ENCODE measurements at places on chromosomes 4 and X. TPM values are rescaled to one million over a fixed set of nuclear protein-coding genes. Genes with fewer than 3 reads are reported as not detected.

Gene RTL3
- not detected for total RNA-seq

Gene DDX53
- not detected for total RNA-seq

DNA sequence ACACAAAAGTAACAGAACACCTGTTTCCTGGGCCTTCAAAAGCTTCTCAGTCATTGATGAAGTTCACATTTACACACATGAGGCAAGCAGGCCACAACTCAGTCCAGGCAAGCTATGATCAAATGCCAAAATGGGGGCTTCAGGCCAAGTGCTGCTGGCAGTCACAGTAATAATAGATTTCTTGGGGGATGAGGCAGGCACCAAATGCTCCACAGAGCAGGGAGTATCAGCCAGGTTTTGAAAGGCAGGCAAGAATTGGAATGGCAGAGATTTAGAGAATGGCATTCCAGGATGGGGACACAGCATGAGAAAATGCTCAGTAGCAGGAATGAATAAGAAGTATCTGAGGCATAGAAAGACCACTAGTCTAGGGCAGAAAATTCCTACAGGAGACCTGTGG, 52.8 kb downstream of the GRIA3 start:
- no peak overlapping the region for H3K27ac ChIP-seq
- no peak for DNase-seq
- H3K4me1 ChIP-seq = no peaks in the 10 kb centered on the region

DNA sequence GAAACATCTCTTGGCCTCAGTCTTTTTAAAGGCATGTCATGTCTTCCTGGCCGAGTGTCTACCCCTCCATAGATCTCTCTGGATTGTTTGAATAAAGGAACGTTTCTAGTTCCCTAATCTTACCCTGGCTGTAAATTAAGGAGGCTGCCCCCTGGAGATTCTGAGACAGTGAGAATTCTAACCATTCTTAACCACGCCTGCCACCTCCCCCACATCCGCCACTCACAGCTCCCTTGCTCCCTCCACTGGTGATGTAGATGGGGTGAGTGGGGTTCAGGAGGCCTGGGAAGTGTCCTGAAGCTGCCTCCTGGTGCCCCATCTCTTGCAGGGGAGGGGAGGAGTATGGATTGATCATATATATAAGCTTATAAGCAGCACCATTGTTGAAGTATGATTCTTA, 48.0 kb upstream of the TRIM2 start:
- peak overlapping the region; percentile 34 for H3K4me3 ChIP-seq
- H3K27me3 ChIP-seq = peaks cover 13% of the 10 kb centered on the region
- H3K27ac ChIP-seq = peak overlapping the region; percentile 42

DNA sequence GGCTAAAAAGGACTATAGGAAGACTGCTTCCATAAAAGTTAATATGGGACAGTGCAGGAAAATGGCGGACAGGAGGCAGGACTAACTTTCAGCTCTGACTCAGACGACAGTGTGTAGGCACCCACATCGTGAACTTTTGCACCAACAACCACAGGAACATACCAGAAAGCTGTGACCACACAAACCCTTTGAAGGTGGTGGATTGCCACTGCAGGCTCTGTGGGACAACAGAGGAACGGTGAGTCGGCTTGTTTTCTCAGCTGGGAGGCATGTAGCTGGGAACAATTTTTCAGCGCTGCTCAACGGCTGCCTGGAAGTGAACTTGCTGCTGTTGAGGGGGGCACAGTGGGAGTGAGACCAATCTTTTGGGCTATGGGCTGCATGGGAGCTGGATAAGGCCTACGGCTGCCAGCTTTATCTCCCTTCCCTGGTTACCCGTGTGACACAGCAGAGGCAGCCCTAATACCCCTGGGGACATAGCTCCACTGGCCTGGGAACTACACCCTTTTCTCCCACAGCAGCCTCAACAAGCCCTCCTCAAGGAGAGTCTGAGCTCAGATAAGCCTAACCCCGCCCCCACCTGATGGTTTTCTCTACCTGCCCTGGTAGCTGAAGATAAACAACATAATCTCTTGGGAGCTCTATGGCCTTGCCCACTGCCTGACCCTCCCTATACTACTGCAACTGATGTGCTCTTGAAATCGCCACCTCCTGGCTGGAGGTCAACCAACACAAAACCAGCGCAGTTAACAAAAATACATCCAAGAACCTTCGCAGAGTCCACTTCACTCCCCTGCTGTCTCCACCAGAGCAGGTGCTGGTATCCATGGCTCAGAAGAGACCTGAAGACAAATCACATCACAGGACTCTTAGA, 1537.0 kb downstream of the C4orf33 start:
- no peak overlapping the region for H3K4me3 ChIP-seq
- no peaks in the 10 kb centered on the region for H3K36me3 ChIP-seq
- no peak overlapping the region for H3K27ac ChIP-seq
- no peaks in the 10 kb centered on the region for H3K4me1 ChIP-seq

DNA sequence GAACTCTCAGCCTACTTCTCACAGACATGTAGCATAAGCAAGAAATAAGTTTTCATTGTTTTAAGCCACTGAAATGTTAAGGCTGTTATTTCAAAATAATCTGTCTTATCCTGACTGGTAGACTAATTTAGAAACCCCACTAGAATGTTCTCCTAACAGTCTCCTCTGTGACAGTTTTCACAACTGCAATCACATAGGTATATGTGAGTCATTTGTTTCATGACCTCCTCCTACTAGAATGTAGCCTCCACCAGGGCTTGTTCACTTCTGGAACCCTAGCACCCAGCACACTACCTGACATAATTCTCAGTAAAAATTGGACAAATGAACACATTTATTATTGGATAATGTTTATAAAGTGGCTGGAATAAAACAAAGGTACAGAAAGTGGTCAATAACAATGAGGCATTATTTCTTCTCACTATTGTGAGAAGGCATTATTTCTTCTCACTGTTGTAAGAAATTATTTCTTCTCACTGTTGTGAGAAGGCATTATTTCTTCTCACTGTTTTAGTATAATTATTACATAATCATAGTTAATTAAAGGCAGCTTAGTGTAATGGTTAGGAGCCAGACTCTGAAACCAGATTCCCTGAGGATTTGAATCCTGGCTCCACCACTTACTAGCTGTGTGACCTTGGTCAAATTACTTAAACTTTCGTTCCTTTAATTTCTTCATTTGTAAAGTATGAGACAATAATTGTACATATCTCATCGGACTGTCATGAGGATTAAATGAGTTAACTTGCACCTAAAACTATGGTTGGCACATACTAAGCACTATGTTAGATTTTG, 251.5 kb downstream of the RASL11B start:
- no peak for DNase-seq
- no peaks in the 10 kb centered on the region for H3K27me3 ChIP-seq
- no peaks in the 10 kb centered on the region for H3K36me3 ChIP-seq
- no peak overlapping the region for H3K4me3 ChIP-seq
- H3K27ac ChIP-seq = no peak overlapping the region

DNA sequence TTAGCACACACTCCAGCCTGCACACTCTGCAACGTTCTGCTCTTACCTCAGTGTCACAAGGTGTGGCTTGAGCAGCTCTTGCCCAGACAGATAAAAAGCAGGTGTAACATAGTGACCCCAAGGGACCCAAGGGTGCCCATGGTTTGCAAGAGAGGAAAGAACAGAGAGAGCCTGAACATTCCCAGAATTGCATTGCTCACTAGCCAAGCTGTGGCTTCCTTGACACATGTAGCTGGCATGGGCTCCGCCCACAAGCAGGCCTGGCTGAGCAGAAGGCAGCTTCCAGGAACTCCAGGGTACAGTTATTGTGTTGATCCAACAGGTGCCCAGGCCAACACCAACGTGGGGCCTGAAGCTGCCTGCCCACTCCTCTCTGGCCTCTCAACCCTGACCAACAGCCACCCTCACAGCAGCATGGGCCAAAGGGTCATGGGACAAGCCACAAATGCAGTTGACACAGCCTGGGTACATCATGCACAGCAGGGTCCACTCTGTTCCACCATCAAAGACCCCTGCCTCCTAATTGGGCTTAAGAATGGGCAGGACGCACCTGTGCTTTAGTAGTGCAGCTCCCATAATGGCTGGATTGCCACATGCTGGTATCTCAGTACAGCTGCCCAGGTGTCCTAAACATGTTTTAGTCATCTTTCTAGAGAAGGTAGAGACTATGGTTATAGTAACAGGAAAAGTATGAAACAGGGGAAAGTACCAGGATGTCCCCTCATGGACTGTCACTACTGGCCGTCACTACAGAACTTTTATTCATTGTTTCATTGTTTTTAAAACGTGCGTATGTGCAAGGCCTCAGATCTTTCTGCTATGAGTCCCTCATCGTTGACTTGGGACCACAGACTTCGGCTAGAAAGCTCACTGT, 73.7 kb upstream of the ACSL1 start:
- H3K36me3 ChIP-seq = no peaks in the 10 kb centered on the region
- H3K27ac ChIP-seq = no peak overlapping the region
- peaks cover 4% of the 10 kb centered on the region for H3K27me3 ChIP-seq
- H3K4me3 ChIP-seq = no peak overlapping the region

DNA sequence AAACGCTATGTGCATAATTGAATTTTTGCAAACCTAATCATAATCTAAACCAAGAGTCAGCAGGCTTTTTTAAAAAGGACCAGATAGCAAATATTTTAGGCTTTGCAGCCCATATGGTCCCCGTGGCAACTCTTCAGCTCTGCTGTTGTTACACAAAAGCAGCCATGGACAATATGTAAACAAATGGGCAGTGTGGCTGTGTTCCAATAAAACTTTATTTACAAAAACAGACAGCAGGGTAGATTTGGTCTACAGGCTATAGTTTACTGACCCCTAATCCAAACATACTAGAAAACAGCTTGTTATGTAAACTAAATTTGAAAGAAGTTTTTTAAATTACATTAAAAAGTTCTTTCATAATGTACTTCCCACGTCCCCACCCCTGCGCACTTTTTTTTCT, 53.1 kb downstream of the FUNDC1 start:
- DNase-seq = no peak
- no peaks in the 10 kb centered on the region for H3K36me3 ChIP-seq
- H3K27me3 ChIP-seq = no peaks in the 10 kb centered on the region
- no peaks in the 10 kb centered on the region for H3K4me1 ChIP-seq

DNA sequence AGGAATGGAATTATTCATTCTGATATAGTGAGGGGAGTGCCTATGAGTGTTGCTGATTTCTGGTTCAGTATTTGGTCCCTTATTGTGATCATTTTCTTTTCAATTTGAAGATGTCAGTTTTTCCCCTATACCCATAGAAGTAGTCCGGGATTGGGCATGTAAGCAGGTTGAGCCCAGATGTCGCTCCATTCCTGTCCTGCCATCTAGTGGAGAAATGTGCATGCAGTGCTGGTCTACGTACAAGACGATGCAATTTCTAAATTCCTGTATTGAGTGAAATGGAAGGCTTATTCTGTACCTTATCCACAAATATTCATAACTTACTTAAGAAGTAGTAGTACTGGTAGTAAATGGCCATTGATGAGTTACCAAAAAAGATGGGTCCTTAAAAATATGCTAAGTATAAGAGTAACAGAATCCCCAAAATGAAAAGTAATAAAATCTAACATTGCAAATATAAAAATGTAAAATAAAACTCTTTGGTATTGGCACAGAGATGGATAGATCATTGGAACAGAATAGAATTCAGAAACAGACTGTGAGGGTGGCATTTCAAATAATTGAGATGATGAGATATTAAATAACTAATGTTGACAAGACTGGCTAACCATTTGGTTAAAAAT, 60.9 kb downstream of the UGT8 start:
- H3K36me3 ChIP-seq = no peaks in the 10 kb centered on the region
- H3K4me1 ChIP-seq = no peaks in the 10 kb centered on the region
- no peak overlapping the region for H3K27ac ChIP-seq
- no peaks in the 10 kb centered on the region for H3K27me3 ChIP-seq
- H3K4me3 ChIP-seq = no peak overlapping the region

DNA sequence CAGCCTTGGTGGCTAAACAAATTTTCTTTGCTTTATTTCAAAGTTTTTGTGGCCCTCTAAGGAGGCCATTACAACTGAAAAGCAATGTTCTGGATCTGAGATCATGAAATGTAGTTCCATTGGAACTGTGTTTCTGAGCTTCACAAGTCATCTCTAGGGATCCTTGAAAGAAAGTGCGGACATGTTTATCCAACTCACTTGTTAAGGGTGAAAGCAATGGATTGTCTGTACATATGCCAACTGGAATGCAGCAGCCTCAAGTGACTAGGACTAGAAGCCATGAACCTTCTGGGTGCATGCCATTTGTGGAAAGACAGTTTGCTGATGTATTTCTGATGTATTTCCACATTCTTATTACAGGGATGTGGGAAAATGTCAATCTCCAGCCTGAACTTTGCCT, 36.7 kb upstream of the KLHL13 start:
- no peaks in the 10 kb centered on the region for H3K4me1 ChIP-seq
- no peak for DNase-seq
- H3K4me3 ChIP-seq = no peak overlapping the region
- H3K27ac ChIP-seq = no peak overlapping the region

- H3K27me3 ChIP-seq = no peaks in the 10 kb centered on the region
- no peak for DNase-seq
- H3K27ac ChIP-seq = no peak overlapping the region
- no peaks in the 10 kb centered on the region for H3K4me1 ChIP-seq
- no peaks in the 10 kb centered on the region for H3K36me3 ChIP-seq
These were observed 200.3 kb downstream of the MID1 start for GRCh38 chrX:10420134-10420533.

DNA sequence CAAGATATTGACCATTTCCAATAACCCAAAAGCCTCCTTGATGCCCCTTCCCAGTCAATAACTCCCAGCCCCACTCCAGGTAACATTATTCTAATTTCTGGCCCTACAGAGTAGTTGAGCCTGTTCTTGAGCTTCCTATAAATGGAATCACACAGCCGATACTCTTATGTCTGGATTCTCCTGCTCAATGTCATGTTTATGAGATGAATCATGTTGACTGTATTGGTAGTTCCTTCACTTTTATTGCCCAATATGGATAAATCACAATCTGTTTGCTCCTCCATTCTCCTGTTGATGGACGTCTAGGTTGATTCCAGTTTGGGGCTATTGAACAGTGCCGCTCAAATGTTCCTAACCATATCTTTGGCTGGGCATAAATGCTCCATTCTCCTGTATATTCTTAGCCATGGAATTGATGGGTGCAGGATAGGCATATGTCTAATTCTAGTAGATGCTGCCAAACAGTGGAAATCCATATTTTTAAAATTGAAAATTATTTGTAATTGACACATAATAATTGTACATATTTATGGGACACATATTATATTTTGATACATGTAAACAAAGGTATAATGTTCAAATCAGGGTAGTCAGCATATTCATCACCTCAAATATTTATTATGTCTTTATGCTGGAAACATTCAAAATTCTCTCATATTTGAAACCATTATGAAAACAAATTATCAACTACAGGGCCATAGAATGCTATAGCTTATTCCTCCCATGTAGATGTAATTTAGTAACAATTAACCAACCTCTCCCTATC, 40.5 kb upstream of the SLC2A9 start:
- H3K4me3 ChIP-seq = no peak overlapping the region
- DNase-seq = no peak
- H3K36me3 ChIP-seq = peaks cover 11% of the 10 kb centered on the region
- H3K27ac ChIP-seq = no peak overlapping the region

- no peak overlapping the region for H3K4me3 ChIP-seq
- no peaks in the 10 kb centered on the region for H3K27me3 ChIP-seq
- no peak for DNase-seq
- no peaks in the 10 kb centered on the region for H3K36me3 ChIP-seq
- no peak overlapping the region for H3K27ac ChIP-seq
These were observed 490.4 kb downstream of the CENPC start for GRCh38 chr4:67054896-67055295.

All from type B pancreatic cell (in vitro differentiated cells).